ENCODE measurements at places on chromosomes 4 and X.

DNA sequence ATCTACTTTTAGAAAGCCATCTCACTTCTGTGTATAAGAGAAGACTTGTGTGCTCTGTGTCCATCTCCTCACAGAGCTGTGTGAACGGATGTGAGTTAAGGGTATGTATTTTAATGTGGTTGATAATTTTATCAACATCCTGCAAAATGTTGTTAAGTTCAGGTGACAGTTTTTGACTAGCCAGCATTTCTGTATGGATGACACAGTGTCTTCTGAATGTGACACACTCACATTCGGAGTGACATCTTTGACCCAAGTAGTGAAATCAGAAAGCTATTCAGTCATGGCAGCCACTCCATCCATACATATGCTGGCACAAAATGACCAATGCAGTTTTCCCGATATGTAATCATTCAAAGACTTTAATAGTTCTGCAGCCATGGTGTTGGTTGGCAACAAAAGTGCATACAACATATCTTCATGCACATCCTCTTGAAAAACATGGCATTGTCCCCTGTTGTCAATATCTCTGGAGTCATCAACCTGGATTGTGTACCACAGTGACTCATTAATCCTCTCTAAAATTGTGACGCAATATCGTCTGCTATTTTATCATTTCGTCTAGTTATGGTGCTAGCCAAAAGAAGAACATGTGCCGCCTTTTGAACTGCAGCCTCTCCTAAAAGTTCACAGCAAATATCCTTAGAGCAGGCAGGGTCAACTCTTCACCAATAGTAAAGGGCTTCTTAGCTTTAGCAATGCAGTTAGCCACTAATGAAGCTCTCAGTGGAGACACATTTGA lies 6.8 kb upstream of the FGF2 start:
- DNase-seq, result no peak

GRCh38 chrX:12798601-12799000 lies 7.4 kb downstream of the PRPS2 start:
- DNase-seq, result no peak

DNA sequence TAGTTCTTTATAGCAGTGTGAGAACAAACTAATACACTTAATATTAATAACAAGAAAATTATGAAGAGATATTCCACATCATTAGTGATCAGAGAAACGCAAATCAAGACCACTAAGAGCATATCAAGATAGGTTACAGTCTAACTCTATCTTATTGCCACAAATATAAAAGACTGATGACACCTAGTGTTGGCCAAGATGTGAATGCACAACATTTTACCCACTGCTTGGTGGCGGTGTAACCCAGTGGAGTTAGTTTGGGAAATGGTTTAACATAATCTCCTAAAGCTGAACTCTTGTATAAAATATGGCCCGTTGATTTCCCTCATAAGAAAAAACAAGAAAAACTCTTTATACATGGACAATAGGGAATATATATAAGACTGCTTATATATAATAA lies 92.4 kb downstream of the SLITRK2 start:
- DNase-seq, result no peak

DNA sequence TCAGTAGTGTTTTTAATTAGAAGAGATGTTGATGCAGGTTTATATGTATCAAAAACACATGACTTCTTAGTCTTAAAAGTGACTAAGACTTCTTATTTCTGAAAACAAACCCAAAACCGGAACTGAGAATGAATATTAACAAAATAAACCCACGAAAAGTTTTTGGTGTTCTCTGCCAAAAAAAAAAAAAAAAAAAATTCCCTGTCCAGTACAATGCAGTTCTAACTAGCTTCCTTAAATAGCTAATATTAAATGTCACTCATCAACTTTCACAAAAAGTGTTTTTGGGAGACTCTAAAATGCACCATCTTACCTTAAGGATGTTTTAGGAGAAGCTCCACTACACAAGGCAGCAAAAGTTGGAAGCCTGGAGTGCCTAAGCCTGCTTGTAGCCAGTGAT lies 2.0 kb downstream of the ANKRD37 start:
- DNase-seq, result no peak

DNA sequence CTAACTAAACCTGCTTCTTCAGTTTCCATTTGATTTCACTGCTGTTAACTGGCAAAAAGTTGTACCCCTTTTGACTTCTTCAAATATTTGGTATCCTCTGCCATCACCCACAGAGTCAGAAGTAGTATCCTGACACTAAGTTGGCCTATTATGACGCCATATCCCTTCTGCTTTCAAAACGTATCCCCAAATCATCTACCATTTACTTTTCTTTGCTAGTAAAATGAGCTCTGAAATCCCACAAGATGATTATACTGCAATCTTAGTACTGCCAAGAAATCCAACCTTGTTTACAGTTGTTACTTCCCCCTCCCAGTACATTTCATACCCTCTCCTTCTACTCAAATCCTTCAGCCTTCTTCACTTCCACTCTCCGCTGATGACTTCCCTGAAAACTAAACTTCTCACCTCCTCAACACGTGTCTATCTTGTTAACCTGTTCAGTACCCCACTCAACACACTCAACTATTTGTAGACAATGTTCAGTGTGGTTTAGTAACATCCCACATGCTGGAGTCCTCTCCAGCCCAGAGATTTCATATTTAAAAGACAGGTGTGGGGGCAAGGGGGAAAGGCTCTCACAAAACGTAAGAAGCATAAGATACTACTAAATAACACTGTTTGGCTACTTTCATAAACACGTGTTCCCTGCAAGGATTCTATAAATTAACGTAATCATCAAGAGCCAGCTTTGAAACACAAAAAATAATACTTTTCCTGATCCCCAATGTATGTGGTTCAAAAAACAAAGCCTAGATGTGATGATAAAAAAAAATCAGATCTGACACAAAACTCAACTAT lies 1.3 kb downstream of the NAF1 start:
- no peak for DNase-seq

- no peak for DNase-seq
Measured at GRCh38 chrX:149002320-149002719, 501.9 kb downstream of the AFF2 start.

GRCh38 chr4:89298788-89299152 lies 8.8 kb downstream of the GPRIN3 start:
- DNase-seq, result no peak

DNA sequence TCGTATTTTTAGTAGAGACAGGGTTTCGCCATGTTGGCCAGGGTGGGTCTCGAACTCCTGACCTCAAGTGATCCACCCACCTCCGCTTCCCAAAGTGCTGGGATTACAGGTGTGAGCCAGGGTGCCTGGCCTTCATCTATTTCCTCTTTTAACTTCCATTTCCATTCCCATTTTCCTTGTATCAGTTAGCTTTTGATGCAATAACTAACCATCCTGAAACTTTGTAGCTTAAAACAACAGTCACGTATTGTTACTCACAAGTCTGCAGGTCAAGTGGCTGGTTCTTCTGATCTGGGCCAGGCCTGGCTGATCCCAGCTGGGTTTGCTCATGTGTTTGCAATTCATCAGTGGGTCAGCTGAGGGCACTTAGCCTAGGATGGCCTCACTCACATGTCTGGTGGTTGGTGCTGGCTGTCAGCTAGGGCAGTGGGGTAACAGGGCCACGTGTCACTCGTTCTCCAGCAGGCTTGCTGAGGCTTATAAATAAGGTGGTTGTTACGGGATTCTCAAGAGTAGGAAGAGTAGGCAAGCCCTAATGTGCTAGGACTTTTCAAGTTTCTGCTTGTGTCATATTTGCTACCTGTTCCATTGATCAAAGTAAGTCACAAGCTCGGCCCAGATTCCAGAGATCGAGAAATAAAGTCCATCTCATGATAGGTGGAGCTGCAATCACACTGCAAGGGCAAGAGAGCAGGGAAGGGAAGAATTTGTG lies 88.2 kb downstream of the SOWAHB start:
- no peak for DNase-seq

GRCh38 chr4:151921811-151922210 lies 161.0 kb upstream of the GATB start:
- no peak for DNase-seq

DNA sequence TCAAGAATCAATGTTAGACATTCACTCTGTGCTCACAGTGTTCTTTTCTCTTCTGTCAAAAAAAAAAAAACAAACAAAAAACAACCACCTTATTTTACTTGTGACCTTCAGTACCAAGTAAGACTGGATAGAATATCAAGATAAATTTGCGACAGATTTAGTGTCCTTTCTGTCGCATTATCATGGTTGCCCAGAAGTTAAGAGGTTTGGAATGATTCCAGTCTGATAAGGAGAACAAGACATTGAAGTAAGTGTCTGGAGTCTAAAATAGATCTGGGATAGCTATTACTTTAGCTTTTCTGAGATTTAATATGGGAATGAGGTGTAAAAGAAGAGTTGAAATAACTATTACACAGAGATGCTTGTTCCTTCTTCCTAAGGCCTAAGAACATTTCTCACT lies 31.7 kb downstream of the SNCA start:
- DNase-seq, result no peak

GRCh38 chr4:38706301-38706700 lies 42.3 kb downstream of the KLF3 start:
- no peak for DNase-seq

- no peak for DNase-seq
Measured at GRCh38 chrX:130009658-130010223, 27.3 kb downstream of the BCORL1 start.

DNA sequence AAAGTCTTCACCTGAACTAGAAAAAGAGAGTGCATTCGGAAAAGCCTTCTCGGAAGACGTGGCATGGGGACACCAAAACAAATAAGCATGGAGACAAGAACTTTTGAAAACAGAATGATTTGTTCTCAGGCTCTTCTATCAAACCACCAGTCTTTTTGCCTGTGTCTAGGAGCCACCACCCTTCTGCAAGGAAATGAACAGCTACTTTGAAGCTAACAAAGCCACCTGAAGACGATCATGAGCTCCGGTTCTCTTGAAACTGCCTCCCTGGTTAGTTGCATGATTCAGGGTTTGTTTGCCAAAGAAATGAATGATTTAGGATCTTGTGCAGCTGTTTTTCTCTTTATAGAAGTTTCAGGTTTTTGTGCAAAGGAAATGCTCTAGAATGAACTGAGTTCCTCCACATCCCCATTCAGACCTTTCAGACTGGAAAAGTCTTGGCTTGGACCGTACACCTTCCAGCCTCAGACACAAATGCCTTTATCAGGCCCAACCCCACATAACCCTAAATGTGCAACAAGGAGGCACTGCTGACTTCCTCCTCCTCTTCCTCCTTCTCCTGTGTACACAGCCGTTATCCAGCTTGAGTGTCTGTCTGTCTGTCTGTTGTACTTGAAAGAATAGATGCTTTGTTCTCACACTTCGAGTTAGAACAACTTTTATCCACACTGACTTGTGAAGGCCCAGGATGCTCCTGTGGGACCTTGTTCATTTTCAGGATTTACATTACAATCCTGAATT lies 334.8 kb upstream of the KLF3 start:
- no peak for DNase-seq

GRCh38 chr4:16663732-16664131 lies 234.7 kb downstream of the LDB2 start:
- DNase-seq, result no peak

- DNase-seq, result no peak
Measured at GRCh38 chrX:25191403-25191802, 175.6 kb upstream of the ARX start.

DNA sequence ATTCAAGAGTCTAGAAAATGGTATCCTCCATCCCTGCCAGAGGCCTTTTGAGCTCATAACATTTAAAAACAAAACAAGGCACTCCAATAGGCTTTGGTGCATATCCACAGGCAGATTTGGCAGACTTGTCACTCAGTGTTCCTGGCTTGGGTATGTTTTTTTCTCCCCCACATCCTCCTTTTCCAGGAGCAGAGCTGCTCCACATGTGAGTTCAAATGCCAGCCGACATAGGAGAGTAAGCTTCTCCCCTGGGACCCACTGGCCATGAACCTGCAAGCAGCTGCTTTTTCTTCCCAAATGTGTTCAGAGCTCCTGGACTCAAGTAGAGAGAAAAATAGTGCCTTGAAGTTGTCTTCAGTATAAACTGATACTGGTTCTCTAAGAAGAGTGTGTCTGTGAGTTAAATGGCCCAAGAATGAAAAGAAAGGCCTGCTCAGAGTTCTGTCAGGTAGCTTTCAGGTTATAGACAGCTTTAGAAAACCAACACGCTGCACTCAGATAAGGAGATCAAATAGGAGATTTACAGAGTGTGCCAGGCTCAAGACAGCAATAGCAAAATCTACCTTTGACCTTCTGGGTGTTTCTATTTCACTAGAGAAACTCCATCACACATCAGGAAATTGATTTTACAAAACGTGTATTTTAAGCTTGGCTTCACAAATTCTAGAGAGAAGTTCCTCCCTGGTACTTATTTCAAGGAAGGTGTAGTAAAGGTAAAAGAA lies 162.5 kb upstream of the GALNT7 start:
- no peak for DNase-seq

DNA sequence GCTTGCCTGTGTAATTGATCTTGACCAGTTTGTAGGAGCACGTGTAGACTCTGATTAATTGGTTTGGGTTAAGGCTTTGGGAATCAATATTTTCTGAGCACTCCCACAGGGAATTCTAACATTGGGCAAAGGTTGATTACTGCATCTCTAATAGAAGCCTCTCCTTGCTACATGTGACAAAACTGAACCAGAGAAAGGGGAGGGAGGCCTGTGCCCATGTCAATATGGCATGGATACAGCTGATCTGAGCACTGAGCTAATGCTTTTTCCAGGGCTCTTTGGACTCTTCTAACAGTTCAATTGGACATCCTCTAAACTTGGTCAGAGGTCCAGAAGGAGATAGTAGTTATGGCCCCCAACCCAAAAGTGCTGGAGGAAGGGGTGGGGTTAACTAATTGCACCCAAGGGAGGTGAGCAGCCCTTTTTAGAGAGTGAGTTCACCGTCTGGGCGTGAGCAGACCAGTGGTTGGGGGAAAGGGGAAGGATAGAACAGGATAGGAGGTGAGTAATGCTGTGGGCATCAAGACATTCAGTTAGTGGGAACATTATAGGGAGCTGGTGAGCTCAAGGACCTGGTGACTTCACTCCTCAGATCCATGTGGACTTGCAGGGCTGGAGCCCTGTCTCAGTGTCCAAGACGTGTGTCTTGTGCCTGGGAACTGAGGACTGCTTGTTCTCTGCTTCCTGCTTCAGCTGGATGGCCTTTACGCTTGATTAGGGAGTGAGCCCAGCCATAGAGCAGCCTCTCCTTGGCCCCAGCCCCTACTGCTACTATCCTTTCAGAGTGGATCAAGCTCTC lies 22.8 kb downstream of the MSN start:
- DNase-seq, result no peak

DNA sequence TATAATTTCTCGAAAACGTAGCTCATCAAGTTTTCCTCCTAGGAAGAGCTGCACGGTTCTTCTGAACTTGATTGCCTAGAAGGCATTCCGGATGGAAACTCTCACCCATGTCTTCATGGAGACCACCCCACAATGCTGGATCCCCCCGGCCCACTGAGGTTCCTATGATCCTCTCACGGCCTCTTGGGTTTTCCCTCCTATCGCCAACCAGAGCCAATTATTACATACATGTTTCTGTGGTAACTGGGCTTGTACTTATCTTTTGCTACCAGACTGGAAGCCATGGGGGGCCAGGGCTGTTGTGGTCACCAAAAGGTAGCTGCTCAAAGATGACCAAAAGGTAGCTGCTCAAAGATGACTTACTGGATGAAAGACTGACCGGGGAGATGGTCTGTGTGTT lies 131.5 kb downstream of the AFAP1 start:
- DNase-seq, result no peak

Data from activated T-helper 1 cell treated with anti-CD3 and anti-CD28 coated beads, Interleukin-2, amount 50 U/mL, for 16 hours (primary cell).